ENCODE measurements at places on chromosomes 12 and 14. TPM values are rescaled to one million over a fixed set of nuclear protein-coding genes. Genes with fewer than 3 reads are reported as not detected.

GRCh38 chr12:43113135-43113534 is 438.9 kb downstream of the ADAMTS20 start:
- no peak for DNase-seq

DNA sequence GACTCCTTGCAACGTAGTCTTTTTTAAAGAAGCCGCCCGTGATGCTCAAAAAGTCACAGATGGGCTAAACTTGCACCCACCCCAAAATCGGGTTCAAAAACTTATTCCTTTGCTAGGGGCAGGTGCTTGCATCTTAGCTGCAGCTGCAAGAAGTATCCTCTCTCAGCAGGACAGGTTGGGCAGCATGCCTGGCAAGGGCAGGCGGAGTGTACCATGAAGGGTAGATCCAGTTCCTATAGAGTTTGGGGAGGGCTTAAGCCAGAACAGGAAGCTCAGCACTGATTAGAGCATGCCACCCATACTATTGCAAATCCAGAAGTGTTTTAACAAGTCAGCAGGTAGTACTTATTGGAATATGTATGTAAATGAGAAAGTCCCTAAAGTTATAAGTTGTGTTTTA is 48.7 kb downstream of the CPM start:
- no peak for DNase-seq

GRCh38 chr14:91143862-91144261 is 30.0 kb downstream of the DGLUCY start:
- no peak for DNase-seq

- DNase-seq: no peak
These were observed 104.9 kb downstream of the ATP23 start for GRCh38 chr12:58046271-58046670.

MYBPC1 gene
- total RNA-seq: not detected

DNA sequence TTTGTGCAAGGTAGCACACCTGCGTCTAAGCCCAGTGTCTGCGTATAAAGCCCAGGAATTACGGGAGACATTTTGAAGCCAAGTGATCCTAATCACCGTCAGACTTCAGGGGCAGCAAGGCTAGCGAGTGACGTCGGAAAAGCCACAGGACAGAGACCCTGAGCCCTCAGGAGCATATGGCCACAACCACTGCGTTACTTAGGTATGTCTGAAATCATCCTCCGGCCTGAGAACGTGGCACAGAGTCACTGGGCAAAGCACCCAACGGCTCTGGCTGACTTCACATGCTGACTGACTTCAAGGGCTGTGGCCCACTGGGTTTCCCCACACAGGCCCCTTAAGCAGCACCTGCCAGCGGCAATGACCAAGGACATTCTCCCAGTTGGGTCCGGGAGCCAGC is 71.5 kb downstream of the RIMBP2 start:
- DNase-seq: no peak

VDR gene
- total RNA-seq: 55.8 TPM

GRCh38 chr12:89476232-89476631 is 48.4 kb downstream of the GALNT4 start:
- no peak for DNase-seq

FOXN4 gene
- total RNA-seq: not detected

DNA sequence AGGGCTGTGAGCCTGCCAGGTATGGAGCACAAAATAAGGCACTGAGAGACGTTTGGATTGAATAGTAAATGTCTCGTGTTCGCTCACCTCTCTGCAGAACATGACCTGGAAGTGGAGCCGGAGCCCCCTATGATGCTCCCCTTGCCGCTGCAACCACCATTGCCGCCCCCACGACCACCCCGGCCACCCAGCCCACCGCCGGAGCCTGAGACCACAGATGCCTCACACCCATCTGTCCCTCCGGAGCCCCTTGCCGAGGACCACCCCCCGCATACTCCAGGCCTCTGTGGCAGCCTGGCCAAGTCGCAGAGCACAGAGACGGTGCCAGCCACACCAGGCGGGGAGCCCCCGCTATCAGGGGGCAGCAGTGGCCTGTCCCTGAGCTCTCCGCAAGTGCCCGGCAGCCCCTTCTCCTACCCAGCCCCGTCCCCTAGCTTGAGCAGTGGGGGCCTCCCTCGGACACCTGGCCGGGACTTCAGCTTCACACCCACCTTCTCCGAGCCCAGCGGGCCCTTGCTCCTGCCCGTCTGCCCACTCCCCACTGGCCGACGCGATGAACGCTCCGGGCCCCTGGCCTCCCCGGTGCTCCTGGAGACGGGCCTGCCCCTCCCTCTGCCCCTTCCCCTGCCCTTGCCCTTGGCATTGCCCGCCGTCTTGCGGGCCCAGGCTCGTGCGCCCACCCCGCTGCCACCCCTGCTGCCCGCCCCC is 18.7 kb downstream of the SETD1B start:
- no peak for DNase-seq

GRCh38 chr12:325906-326305 is 63.2 kb downstream of the KDM5A start:
- DNase-seq: no peak
